Ovary (tissue), 10 donors: ENCODE measurements at places on chromosomes 4 and X. TPM values are rescaled to one million over a fixed set of nuclear protein-coding genes. Genes with fewer than 3 reads are reported as not detected.

Gene KLHL5
- 45.9 TPM for total RNA-seq

Gene HSFX1
- 3.0 TPM for total RNA-seq

Gene CT45A8
- not detected for total RNA-seq

- DNase-seq = no peak
- no peaks in the 10 kb centered on the region for H3K4me1 ChIP-seq
- no peaks in the 10 kb centered on the region for H3K36me3 ChIP-seq
- H3K27ac ChIP-seq = no peak overlapping the region
- H3K4me3 ChIP-seq = no peak overlapping the region
- no peaks in the 10 kb centered on the region for H3K27me3 ChIP-seq
Observed at GRCh38 chr4:86013621-86014020, 346.2 kb downstream of the MAPK10 start.

- DNase-seq = no peak
- no peaks in the 10 kb centered on the region for H3K4me1 ChIP-seq
Observed at GRCh38 chr4:37882665-37883296, 8.1 kb upstream of the TBC1D1 start.

DNA sequence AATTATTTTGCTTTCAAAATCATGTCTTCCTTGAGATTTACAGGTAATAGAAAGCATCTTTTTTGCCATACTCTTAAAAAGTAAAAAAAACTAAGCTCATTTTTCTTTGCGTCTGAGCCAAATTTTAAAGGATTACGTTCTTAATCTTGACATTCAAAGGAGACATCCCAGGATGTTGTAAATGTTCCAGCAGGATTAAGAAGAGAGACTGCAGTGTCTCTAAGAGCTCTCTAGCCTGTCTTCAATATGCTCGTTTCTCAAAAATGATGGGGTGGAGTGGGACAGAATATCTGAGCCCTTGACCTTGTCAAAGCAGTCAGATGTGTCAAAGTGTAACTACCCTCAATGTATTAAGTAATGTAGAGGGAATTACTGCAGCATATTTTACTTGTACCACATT, 363.3 kb downstream of the PCDH7 start:
- H3K4me3 ChIP-seq = no peak overlapping the region
- no peak for DNase-seq

DNA sequence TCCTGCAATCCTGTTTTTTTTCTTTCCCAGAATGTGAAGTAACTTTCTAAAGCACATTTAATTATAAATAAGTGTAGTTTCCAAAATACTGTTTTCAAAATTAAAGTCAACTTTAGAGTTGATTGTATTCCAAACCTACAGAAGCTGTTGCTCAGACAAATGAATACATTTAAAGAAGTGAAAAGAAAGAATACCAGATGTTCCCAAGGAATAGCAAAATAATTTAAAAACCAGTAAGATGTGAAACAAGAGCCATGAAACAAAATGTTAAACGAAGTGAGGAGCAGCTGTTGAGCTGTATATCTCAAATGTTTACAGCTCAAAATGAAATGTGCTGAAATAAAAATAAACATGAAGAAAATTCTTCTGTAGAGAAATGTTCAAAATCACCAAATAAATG, 627.4 kb upstream of the NDST4 start:
- no peak overlapping the region for H3K27ac ChIP-seq
- no peaks in the 10 kb centered on the region for H3K36me3 ChIP-seq
- no peak for DNase-seq
- no peaks in the 10 kb centered on the region for H3K4me1 ChIP-seq
- no peak overlapping the region for H3K4me3 ChIP-seq

- DNase-seq = no peak
- H3K4me1 ChIP-seq = no peaks in the 10 kb centered on the region
- no peaks in the 10 kb centered on the region for H3K27me3 ChIP-seq
- H3K27ac ChIP-seq = no peak overlapping the region
- no peak overlapping the region for H3K4me3 ChIP-seq
Observed at GRCh38 chr4:16124232-16124631, 40.4 kb upstream of the PROM1 start.

GRCh38 chr4:151223465-151223864, 53.5 kb upstream of the PRSS48 start:
- H3K27ac ChIP-seq = no peak overlapping the region
- no peak for DNase-seq
- no peaks in the 10 kb centered on the region for H3K36me3 ChIP-seq
- peaks cover 4% of the 10 kb centered on the region for H3K4me1 ChIP-seq

DNA sequence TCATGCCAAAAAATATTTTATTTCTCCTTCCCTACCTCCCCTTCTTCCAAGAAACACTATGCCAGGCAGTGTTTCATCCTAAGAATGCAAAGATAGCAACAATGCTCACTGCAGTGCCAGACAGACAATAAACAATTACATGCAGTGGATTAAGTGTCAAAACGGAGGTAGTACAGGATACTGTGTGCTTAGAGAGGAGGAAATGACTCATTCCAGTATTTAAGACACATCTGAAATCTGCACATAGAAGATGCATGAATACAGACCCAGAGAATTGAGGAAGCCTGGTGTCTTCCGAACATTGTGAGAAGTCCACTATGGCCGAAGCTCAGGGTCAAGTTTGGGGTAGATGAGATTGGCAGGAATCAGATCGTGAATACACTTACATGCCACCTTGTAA, 326.4 kb downstream of the PPP3CA start:
- no peaks in the 10 kb centered on the region for H3K36me3 ChIP-seq
- H3K4me1 ChIP-seq = no peaks in the 10 kb centered on the region
- no peak overlapping the region for H3K4me3 ChIP-seq
- DNase-seq = no peak

GRCh38 chrX:16671005-16671404, 21.0 kb downstream of the S100G start:
- no peaks in the 10 kb centered on the region for H3K36me3 ChIP-seq
- no peak overlapping the region for H3K27ac ChIP-seq
- no peak for DNase-seq

GRCh38 chr4:27085396-27085795, 224.8 kb downstream of the STIM2 start:
- H3K4me1 ChIP-seq = no peaks in the 10 kb centered on the region
- H3K27me3 ChIP-seq = no peaks in the 10 kb centered on the region
- no peak overlapping the region for H3K27ac ChIP-seq
- H3K4me3 ChIP-seq = no peak overlapping the region
- no peaks in the 10 kb centered on the region for H3K36me3 ChIP-seq

DNA sequence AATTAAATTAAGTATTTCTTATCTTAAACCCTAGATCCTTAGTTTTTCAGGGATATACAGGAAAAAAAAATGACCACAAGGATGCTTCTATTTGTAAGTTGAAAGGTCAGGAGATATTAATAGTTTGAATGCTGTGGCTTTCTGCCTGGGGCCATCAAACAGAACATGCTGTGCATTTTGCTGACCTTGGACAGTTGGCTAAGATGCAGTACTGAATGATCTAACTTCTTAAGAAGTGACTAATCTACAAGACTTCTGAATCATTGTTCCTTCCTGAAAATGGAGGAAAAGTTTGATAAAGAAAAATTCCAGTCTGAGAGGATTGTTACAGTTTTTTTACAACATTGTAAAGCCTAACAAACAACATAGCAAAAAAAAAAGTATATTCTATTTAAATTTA, 237.8 kb upstream of the JADE1 start:
- H3K4me3 ChIP-seq = no peak overlapping the region
- peaks cover 13% of the 10 kb centered on the region for H3K4me1 ChIP-seq
- peak; percentile 66 for DNase-seq
- no peaks in the 10 kb centered on the region for H3K36me3 ChIP-seq

GRCh38 chr4:188037003-188037713, 41.6 kb downstream of the ZFP42 start:
- no peak overlapping the region for H3K27ac ChIP-seq
- H3K36me3 ChIP-seq = no peaks in the 10 kb centered on the region
- no peak overlapping the region for H3K4me3 ChIP-seq
- DNase-seq = no peak
- H3K4me1 ChIP-seq = no peaks in the 10 kb centered on the region

GRCh38 chr4:132818091-132818490, 331.0 kb upstream of the PCDH10 start:
- no peaks in the 10 kb centered on the region for H3K4me1 ChIP-seq
- H3K27me3 ChIP-seq = no peaks in the 10 kb centered on the region
- H3K36me3 ChIP-seq = no peaks in the 10 kb centered on the region
- no peak overlapping the region for H3K27ac ChIP-seq

DNA sequence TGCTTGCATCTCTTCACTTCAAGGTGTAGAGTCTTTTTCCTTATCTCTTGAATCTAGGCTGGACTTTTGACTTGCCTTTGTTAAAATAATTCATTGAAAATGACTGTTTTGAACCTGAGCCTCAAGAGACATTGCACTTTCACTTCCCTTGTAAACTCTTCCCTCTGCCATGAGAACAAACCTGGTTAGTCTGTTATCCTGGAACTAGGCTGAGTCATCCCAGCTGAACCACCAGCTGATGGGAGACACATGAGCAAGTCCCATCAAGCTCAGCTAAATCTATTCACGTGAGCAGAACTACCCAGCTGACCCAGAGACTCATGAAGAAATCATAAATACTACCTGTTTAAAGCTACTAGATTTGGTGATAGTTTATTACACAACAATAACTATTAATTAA, 202.3 kb upstream of the CENPE start:
- no peak for DNase-seq
- no peak overlapping the region for H3K4me3 ChIP-seq
- H3K4me1 ChIP-seq = no peaks in the 10 kb centered on the region
- no peaks in the 10 kb centered on the region for H3K36me3 ChIP-seq
- no peak overlapping the region for H3K27ac ChIP-seq
- no peaks in the 10 kb centered on the region for H3K27me3 ChIP-seq

DNA sequence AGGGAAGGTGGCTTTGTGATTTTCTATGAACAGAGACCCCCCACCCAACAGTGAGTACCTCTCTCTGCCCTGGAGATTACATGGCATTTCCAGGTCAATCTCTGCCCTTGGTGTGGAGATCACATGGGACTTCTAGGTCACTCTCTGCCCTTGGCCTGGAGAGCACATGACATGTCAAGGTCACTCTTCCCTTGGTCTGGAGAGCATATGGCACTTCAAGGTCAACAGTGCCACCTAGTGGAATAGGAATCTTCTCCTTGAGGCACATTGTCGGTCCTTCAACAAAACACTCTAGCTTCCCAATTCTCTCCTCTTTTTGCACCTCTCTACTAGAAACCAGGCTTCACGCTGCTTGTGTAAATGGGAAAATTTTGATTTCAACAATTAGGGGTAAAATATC, 66.2 kb upstream of the TACR3 start:
- no peaks in the 10 kb centered on the region for H3K27me3 ChIP-seq
- H3K4me1 ChIP-seq = no peaks in the 10 kb centered on the region
- no peaks in the 10 kb centered on the region for H3K36me3 ChIP-seq
- H3K4me3 ChIP-seq = no peak overlapping the region
